Esophagus squamous epithelium (tissue), 5 donors: ENCODE measurements at places on chromosomes 13 and 19. TPM values are rescaled to one million over a fixed set of nuclear protein-coding genes. Genes with fewer than 3 reads are reported as not detected.

The GPI gene
- total RNA-seq = 99.9 TPM

The EML2 gene
- total RNA-seq = 43.9 TPM

DNA sequence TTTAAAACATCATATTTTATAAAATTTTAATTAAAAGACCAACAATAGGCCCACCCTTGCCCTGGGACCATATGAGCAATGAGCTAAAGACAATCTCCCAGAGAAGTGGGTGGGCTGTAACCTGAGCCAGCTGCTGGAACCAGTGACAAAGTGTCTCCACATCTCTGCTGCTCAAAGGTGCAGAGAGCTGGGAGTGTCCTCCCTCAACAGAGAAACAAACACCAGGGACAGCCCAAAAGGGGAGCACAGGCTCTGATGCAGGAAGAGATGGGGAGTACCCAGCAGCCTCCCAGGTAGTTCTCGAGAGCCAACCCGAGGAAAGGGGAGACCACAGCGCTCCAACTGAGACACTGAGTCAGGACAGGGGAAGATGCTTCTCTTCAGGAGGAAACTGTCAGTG, 39.1 kb downstream of the DOCK9 start:
- no peak for DNase-seq

DNA sequence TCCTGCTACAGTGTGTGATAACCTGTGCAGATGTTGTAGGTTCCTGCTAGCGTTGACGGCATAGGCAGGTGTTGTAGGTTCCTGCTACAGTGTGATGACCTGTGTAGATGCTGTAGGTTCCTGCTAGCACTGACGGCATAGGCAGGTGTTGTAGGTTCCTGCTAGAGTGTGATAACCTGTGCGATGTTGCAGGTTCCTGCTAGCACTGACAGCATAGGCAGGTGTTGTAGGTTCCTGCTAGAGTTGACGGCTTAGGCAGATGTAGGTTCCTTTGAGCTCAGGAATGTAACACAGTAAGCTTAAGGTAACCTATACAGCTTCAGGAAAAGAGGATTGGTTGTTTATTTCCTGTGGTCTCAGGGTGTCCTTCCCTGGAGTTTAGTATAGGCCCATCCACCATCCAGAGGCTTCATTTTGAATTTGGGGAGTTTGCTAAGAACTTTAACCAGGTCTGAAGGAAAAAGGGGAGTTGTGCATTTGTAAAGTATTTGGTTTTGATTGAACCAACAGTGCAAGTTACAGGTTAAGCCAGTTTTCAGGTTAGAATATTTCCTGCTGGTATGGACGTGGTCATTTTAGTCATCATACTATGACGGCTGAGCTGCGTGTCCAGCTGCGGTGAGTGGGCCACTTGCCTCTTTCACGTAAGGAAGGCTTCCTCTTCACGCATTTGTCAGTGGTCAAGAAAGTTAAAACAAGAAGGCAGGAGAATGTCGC, 53.8 kb downstream of the ATP11A start:
- no peak for DNase-seq

DNA sequence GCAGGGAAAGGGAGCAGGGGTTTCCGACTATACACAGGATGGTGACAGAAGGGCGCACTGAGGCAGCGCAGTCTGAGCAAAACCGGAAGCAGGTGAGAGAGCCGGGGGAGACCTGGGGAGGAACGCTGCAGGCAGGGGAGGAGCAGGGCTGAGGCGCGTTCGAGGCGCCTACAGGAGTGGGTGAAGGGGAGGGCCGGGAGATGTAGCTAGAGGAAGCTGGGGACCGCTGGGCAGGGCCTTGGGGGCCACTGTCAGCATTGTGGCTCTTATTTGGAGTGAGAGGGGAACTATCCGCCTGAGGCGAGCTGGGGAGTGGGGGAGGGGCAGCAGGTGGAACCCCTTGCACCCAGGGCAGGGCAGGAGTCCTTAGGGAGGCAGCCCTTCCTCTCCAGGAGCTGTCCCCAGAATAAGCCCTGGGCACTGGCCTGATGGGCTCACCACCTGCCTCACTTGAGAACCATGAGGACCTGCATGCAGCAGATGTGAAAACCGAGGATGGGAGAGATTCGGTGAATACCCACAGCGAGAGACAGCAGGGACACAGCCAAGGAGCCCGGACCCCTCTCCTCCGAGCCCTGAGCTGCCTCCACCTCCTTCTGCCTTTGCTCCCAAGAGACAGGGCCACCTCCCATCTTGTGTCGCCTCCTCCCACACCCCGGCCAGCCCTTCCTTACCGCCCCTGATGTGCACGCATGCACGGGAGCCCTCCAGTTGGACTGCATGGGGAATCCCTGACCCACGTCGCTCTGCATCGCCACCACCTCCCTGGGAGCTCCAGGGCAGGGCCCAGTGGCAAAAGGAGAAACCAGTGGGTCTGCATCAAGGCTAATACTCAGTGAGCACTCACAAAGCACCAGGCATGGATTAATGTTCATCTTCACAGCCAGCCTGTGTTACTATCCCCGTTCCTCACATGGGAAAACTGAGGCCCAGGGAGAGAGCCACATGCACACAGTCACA, 10.3 kb downstream of the AKT2 start:
- no peak for DNase-seq

GRCh38 chr19:19111136-19111835, 27.0 kb downstream of the TMEM161A start:
- no peak for DNase-seq

DNA sequence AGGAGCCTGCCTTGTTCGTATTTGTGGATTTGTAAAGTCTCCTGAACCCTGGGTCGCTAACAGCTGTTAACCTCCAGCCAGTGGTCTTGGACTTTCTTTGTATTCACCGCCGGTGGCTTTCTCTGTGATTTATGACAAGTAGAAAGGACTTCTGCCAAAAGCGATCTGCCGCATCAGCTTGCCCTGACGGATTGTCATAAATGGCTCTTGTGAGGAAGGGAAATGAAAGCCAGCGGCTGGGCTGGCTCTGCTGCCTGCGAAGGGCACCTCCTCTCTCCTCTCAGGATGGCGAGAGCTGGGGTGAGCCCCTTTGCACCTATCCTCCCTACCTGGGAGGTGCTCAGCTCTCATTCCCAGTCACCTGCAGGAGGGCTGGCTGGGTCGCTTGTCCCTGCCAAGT, 25.6 kb downstream of the DHRS12 start:
- no peak for DNase-seq

The FAM216B gene
- total RNA-seq = not detected

DNA sequence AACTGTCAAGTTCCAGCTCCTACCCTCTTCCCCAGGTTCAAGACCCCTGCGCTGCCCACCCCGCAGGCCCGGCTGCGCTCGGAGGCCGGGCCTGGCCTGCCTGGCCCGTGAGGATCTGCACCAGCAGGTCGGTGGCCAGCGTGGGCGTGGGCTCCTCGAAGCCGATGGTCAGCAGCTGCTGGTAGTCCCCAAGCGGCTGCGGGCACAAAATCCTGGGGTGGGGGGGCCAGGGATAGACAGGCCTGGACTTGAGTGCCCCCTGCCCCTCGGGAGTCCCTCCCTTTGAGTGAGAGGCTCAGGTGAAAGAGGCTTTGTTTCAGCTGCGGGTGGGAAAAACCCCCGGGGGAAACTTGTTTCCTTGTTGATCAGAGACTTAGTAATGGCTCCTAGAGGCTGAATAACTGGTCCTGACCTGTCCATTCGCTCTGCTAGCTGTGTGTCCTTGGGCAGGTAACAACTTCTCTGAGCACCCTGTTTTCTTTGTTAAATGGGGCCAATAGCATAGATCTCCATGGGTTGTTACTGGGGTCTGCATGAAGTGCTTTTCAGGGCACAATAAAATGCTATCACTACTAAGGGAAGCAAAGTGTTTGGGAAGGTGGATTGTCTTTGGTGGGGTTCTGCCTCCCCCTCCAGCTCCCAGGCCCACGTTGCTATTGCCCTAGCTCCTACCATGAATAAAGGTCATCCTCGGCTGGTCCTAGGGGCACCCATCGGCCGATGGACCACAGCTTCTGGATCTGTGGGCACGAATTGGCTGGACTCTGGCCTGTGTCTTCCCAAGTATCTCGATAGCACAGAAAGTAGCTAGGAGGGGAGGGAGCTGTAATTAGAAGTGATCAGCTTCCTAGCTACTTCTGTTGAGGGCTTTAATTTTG, 3.5 kb downstream of the C19orf67 start:
- no peak for DNase-seq

- DNase-seq = no peak
Observed at GRCh38 chr13:73995736-73996135, 138.5 kb downstream of the KLF12 start.

GRCh38 chr19:47651691-47652090, 42.8 kb downstream of the BICRA start:
- no peak for DNase-seq
